ENCODE measurements at places on chromosomes 4 and X.

DNA sequence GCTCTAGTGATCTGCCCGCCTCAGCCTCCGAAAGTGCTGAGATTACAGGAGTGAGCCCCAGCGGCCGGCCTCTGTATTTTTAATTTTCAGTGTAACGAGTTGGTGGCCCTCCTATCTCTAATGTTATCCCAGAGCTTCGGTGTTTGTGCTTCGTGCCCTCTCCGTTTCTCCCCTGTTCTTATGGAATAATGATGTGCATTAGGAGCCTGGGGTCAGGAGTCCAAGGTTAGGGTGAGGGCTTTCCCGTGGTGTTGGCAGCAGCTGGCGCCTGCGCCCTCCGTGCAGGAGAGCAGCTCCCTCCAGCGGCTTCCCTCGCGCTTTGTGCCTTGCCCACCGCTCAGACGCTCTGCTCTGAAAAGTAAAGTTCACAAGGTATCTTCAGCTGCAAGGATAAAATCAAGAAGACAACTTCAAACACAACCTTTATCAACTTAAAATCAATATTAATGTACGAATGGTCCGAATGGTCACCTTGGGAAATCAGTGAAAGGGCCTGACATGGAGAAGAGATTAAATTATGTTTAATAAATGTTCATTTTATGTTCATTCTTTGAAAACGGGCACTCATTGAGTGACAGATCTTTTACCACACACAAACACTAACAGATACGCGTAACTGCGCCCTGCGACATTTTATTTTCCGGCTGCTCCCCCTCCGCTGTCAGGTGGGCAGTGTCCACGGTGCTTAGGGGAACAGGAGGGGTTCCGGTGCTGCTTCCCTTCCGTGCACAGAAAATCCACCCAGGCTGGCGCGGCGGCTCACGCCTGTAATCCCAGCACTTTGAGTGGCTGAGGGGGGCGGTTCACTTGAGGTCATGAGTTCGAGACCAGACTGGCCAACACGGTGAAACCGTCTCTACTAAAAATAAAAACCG, 62.4 kb downstream of the TRAPPC11 start:
- DNase-seq: peak; percentile 76

DNA sequence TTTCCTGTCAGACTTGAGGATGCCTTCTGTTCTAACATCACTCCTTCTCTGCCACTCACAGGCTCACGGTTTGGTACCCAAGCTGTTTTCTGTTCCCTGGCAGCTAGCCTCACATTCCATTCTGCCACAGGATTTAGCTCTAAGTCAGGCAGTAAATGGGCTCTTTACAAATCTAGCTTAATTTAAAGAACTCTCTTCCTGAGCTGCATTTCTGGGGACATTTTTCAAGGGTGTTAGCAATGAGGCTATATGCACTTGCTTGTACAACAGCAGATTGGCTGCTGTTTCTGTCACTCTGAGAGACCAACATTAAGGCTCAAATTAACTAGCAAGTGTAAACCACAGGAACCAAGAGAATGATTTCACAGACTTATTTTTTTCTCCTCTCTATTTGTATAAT, 337.8 kb upstream of the NOCT start:
- DNase-seq: no peak

GRCh38 chrX:16258882-16259281, 91.6 kb downstream of the MAGEB17 start:
- DNase-seq: no peak

DNA sequence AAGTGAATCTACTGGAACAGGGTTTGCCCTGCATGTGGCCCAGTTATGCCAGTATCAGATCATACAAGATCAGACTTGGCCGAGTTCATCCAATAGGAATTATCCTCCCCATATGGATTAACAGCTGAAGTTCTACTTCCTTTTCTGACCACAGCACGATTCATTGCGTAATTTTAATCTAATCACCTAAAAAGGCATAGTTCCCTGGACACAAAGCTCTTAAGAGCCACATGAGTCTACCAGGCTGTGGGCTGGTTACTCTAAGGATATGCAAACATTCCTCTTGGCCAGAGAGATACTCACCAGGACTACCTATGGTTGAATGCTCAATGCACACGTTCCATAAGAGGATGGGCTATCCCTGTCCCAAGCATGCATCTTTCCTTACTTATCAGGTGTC, 46.9 kb downstream of the CHST7 start:
- DNase-seq: no peak

- no peak for DNase-seq
Measured at GRCh38 chrX:98939456-98939855, 1470.6 kb downstream of the PCDH19 start.

DNA sequence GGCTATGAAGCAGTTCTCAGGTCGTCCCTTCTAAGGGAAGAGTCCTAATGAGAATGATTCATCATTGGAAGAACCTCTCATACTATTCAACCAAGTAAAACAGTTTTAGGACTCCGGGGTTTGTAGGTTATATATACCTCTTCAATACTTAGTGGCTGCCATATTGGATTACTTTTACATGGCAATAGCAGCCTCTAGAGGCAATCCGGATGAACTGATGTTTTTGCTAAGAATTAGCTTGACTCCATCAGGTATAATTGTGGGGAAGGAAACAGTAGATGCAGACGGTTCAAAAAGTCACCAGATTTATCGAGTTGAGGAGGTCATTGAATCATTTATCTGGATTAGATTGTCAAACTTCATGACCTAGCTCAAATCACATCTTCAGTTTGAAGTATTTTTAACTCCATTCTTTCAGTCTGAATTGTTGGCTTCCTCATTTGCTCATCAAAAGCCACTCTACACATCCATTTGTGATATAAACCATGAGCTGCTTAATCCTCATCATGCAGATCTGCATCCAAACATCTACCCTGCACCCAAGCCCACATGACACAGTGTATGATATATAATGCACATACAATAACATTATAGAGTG, 28.4 kb downstream of the GUCY1B1 start:
- DNase-seq: no peak

DNA sequence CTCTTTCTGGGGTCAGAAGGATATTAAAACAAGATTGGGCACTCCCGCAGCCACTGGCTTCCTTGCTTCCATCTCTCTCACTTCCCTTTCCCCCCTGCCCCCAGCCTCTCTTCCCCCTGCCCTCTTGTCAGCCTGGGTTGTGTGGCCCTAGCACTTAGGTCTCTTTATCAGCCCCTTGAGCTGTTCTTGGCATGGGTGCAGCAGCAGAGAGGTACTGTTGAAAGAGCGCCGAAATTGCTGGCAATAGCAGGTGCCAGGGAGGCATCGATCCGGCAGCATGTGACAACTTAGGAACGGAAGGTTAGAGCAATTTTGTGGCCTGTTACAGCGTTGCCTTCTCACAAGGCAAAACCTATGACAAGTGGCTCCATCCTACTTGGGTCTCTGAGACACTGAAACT, 333.1 kb upstream of the IGFBP7 start:
- no peak for DNase-seq

- peak; percentile 53 for DNase-seq
Measured at GRCh38 chr4:141132709-141133145, 542 bp downstream of the RNF150 start.

DNA sequence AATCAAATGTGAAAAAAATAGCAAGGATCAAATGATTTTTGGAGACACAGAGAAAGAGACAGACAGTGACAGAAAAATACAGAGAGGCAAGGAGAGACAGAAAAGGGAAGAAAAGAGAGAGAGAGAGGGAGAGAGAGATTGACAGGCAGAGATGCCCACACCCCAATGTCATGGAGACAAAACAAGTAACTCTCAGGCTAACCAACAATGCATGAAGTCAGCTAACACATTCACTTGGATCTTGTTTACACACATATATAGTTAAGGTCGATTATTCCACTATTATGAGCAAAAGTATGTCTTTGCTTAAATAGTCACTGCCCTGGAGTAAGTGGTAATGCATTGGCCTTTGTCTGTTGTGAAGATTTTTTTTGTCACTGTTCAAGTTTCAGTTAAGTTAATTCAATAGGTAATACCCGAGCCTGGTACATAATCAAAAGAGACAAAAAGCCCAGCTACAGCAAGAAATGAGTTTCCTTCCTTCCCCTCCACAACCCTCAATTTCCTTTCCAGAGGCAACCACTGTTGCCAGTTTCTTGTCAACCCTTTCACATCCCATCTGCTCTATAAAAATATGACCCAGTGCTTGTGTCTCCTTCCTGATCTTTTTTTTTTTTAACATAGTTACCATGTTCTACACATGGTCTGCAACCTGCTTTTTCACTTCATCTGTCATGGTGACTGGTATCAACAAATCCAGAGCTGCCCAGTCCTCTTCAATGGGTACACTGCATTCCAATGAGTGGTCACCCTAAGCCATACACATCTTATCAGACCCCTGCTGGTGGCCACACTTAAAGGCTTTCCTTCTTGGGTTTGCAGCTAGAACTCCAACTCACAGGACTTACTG, 52.1 kb downstream of the PROM1 start:
- no peak for DNase-seq

DNA sequence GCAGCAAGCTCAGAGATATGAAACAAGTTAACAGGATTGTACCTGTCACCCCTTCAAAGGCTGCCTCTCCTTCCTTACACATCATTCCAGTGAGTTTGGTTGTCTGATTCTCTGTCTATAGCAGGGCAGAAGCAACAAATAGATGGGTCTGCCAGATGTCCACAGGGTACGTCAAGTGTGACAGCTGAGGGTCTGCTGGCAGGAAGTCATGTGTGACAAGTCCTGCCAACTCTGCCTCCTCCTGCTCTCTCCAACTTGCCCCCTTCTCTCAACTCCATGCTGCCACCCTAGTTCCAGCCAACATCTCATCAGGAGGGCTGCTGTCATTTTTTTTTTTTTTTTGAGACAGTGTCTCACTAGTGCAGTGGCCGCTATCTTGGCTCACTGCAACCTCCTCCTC, 109.2 kb downstream of the NSUN7 start:
- DNase-seq: no peak

DNA sequence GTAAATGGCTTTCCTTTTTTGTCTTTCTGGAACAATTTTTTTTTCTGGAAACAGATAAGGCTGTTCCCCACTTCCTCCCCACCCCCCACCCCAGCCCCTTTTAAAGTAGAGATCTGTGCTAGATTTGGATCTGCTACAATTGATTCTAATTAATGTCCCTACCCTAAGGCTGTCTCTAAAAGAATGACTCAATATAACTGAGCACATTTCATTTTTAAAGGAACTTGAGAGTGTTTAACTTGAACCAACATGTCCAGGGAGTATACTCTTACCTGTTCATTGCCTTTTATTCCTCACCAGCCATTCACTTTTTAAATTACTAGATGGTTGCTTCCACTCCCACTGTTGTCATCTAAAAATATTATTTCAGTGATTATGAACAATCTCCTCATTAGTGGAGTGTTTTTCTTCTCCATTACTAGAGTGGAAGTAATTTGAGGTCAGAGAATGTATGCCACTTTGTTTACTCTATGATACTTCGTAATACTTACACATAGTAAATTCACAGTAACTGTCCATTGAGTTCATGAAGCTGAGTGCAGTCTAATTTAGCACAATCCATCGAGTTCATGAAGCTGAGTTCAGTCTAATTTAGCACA, 14.1 kb upstream of the CNOT6L start:
- DNase-seq: no peak

GRCh38 chrX:1609311-1609710, 5.5 kb upstream of the ASMT start:
- no peak for DNase-seq

DNA sequence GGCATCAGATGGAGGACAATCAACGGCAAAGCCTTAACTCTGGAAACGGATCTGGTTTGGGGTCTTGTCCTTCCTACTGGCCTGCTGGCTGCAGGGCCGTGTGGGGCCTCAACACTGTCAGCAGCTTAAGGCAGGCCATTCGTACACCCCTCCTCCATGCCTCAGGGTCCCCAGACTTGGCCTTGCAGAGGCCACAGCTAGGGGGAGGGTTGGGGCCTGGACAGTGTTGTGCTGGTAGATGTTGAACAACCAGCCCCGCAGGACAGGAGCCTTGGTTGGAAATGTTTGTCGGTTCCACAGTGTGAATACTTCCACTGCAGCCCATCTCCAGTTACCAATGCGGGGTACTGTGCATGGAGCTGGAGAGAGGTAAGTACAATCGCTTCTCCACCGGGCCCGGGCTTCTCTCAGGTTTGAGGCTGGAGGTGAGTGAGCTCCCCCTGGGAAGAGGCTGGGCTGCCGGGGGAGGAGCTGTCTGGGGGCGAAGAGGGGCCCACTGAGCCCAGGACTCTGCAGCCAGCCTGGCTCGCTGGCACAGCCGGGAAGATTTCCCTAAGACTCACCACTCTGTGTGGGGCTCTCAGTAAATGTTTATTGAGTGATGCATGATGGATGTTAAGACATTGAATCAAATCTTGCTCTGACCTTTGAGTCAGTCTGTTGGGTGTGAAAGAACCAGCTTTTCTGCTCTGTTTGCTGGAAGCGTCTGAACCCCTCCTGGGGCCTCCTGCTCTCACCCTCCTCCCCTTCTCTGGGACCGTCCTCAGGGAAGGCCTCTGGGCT, 19.7 kb upstream of the GPR78 start:
- no peak for DNase-seq

DNA sequence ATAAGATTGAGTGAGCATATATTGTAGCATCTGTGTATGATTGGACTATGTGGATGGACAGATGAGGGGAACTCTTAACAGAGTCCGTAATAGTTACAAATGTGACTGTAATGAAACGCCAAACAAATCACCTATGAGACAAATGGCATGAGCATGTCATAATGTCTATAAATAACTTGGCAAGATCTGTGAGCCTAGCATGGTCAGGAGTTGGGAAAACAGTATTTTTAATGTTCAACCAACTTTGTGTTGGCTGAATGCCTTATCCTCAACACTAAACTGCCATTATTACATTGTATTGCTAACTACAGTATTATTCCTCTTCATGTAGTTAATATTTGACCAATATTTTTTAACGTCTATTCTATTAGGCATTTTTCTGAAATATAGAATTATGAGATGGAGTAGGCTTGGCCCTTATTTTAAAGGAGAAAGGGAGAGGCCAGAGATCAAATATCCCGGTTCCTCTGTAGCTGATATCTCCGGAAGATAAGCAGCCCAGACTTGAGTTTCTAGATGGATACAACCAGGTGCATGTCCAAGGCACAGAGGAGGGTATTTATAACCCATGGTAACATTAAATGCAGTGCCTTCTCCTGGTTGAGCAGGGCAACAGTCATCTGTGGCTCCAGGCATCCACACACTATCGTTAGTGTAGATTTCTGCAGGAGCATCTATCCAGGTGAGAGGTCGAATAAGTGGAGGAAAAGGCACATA, 32.7 kb downstream of the PF4 start:
- DNase-seq: no peak

DNA sequence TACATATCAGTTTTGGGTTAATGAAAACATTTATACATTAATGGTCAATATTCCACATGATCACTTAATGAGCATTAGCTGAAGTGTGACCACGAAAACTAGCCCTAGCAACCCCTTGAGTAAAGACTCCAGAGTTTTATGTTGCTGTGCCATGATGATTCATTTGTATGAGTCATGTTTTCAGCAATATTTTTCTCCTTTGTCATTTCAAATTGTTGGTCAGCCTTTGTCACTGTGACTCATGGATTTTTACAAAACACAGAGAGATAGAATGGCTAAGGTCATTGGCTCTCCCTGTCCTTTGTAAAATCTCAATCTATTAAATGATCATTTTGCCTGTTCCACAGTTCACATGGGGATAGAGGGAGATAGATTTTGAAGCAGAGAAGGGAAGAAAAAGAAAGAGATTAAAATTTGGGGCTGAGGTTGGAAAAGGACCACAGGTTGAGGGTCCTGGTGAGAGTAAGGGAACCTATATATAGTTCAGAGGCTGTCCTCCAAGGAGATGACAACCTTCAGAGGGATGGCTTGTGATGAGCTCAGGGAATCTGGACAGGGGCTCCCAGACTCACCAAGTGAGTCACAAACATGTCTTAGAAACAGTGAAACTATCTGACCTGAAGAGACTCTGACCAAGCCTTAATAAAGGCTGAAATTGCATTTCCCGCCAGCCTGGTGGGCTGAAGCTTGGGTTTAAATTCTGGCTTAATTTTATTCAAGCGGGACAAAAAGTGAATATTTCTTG, 25.6 kb downstream of the NR0B1 start:
- no peak for DNase-seq

Data from activated CD8-positive, alpha-beta memory T cell treated with anti-CD3 and anti-CD28 coated beads for 24 hours (primary cell).